ENCODE measurements at places on chromosomes 2 and 18.

DNA sequence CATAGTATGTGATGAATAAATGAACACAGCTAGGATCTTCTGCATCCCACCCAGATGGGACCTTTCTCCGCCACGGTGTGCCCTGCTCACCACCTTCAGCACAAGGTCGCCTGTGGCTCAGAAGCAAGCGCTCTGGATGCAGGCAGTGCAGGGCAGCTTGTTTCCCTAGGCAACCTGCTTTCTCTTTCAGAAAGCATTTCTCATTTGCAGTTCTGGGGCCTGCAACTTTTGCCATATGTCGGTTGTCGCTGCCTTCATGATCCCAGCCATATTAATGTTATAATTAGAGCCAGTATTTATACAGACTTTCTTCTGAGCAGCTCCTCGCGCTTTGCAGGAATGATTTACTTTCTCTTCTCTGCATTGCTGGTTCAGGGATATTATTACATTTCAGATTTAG is 692.8 kb downstream of the RNF144A start:
- DNase-seq: no peak

- DNase-seq: no peak
Measured at GRCh38 chr2:238636269-238637073, 209.7 kb downstream of the ASB1 start.

DNA sequence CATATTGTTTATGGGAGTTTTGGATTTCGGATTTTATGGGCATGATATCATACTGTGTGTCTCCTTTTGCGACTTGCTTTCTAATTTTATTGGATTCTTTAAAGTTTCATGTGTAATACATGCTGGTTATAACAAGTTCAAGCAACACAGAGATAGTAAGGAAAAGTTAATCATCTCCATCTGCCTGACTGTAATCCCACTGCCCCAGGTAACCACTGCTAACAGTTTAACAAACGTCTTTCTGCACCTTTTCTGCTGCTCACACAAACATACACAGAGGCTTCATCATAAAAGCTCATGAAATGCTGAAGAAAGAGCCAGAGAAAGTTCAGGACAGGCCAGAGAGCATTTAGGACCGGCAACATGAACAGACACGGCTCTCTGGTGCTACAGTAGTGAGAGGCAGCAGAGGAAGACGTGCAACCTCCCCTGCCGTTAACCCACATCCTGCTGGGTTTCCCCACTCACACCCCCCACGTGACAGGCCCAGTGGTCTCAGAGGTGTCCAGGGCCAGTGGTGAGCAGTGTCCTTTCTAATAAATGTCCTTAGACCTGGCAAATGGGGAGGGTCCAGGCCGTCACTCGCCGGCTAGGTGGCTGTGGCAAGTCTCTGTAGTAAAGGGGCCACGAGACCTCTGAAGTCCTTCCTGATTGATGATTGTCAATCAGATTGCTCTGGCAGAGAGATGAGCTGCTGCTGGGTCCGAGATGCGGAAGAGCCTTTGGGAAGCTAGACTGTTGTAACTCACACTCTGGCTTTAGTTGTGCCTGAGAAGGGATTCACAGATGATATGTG is 43.0 kb upstream of the SLC1A4 start:
- peak; percentile 44 for DNase-seq

DNA sequence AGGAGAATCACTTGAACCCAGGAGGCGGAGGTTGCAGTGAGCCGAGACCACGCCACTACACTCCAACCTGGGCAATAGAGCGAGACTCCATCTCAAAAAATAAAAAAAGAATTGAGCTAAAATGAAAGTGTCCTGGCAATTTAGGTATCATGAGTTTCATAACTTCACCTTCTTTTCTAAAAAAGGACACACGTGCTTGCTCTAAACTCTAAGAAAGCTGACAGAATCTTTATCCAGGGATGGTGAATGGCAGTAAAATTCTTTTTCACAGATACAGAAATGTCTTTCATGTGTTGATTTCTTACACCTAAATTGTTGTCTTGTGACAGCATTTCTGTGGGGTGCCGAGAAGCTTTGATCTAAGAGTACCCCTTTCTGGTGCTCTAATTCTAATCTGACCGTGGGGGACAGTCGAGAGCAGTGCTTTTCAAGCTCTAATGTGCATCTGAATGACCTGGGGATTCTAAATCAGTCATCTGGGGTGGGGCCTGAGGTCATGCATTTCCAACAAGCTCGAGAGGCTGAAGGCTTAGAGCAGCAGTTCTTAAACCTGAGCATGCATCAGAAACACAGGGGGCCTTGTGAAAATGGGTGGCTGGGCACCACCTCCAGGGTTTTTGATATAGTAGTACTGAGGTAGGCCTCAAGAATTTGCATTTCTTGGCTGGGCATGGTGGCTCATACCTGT is 42.1 kb upstream of the REL start:
- no peak for DNase-seq

GRCh38 chr2:8509621-8510020 is 172.2 kb upstream of the ID2 start:
- DNase-seq: no peak

GRCh38 chr2:45518546-45518945 is 92.5 kb downstream of the SRBD1 start:
- DNase-seq: no peak

DNA sequence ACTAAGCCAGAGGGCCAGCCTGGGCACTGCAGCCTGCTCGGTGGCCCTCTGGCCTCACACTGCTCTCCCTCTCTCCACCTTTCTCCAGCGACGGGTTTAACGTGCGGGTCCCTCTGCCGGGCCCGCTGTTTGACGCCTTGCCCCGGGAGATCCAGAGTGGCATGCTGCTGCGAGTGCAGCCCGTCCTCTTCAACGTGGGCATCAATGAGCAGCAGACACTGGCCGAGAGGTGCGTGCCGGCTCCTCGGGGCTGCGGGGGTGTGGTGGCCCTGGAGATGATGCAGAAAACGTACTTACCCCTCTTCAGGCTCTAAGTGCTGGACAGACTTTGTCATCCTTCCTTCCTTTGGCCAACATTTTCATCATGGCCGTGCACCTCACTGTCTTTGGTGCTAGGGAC is 42.4 kb downstream of the COA5 start:
- DNase-seq: no peak

- DNase-seq: no peak
Measured at GRCh38 chr2:24722141-24722790, 70.9 kb downstream of the PTRHD1 start.

- DNase-seq: no peak
Measured at GRCh38 chr2:110107092-110108079, 8.2 kb downstream of the MALL start.

- DNase-seq: no peak
Measured at GRCh38 chr18:3873698-3874097, 423.7 kb downstream of the TGIF1 start.

DNA sequence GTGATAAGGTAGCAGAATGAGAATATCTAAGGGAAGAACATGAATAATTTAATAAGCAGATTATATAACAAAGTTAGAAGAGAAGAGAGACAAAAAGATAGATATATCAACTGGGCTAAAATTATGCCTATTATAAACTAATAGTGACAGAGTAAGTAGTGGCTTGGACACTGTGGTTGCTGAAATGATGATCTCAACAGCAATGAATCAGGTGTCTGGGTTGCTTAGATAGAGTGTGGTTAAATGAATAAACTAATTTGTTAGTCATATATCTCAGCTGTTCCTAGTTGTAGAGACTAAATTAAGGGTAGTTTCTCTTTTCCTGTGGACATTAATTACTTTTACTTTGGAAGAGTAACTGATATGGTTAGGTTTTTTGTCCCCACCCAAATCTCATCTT is 1485.4 kb upstream of the CELF4 start:
- DNase-seq: no peak

GRCh38 chr2:9975328-9975727 is 23.8 kb downstream of the GRHL1 start:
- no peak for DNase-seq

DNA sequence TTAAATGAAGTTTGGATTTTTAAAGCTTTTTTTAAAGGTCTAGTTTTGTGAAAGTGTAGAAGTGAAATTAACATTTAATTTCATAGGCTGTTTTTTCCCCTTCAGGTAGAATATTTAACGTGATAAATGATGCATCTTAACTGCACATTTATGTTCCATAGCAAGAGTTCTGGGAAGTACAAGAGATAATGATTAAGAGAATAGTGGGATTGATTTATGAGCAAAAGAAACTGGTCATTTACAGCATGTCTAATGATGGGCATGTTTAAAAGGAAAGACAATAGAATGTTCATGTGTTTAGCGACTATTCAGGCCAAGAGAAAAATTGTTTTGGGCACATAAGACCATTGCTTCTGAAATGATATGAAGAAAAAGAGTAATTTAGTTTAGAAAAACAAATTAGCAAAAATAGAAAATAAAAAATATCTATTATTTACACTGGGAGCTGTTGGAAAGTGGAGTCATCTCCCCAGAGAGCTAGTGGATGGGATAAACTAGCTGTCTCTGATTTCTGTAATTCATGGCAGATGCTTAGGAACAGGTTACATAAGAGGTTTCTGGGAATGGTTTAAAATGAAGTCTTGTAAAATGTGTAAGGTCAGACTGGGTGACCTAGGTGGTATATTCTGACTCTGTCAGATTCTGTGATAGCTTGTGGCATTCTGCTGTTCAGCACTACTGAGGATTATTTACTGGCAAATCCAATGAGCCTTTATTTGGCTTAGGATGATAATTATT is 60.7 kb downstream of the WDR7 start:
- DNase-seq: no peak
